ENCODE measurements at places on chromosomes 12 and 14. TPM values are rescaled to one million over a fixed set of nuclear protein-coding genes. Genes with fewer than 3 reads are reported as not detected.

The FGF23 gene
- total RNA-seq: not detected

The GUCY2C gene
- not detected for total RNA-seq

The WSB2 gene
- 52.2 TPM for total RNA-seq

The PRKD1 gene
- total RNA-seq: not detected

The FAM181A gene
- not detected for total RNA-seq

The KLHL33 gene
- 0.14 TPM for total RNA-seq

The CRIP2 gene
- total RNA-seq: 6.6 TPM

The SERPINA12 gene
- total RNA-seq: not detected

The CHGA gene
- not detected for total RNA-seq

The TTC6 gene
- total RNA-seq: not detected

The DNAH10 gene
- total RNA-seq: 0.50 TPM

The VRTN gene
- total RNA-seq: not detected

The GPR137C gene
- 0.41 TPM for total RNA-seq

The SCAF11 gene
- total RNA-seq: 144 TPM

The CCDC63 gene
- not detected for total RNA-seq

The RERGL gene
- not detected for total RNA-seq

The RGS6 gene
- total RNA-seq: not detected

The C1R gene
- 6.5 TPM for total RNA-seq

The CCDC85C gene
- 9.5 TPM for total RNA-seq

The CLEC1B gene
- not detected for total RNA-seq

All from naive thymus-derived CD4-positive, alpha-beta T cell (primary cell).